Keratinocyte (primary cell): ENCODE measurements at places on chromosomes 12 and 14.

DNA sequence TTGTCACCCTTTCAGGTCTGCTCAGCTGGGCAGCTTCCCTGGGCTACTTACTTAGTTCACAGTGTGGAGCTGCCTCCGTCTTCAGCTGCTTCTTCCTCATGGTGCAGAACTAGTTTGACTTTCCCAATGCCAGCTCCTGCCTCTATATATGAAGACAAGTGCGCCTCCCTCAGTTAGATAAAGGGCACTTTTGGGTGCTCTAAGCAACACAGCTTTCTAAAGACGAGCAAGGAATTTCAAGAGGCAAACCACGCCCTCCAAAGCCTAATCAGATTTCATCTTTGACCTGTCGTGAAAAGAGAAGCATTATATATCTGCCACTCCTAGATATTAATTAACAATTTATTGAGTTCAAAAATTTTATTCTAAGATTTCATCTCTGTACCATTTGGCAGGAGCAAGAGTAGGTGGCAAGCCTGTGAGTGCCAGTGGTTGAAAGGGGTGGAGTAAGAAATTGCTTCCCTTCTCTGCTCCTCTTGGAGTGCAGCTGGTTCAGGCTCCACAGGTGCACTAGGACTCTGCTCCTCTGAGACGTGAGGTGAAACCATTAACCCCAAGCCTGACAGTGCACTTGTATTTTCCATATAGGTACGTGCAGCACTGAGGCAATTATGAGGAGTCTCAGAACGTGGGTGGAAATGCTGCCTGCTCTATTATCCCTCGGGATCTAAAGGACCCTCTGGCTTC is 2.1 kb upstream of the SLC11A2 start:
- peak; percentile 41 for DNase-seq
- H3K27ac ChIP-seq: no peak overlapping the region
- peaks cover 26% of the 10 kb centered on the region for H3K4me1 ChIP-seq
- H3K36me3 ChIP-seq: no peaks in the 10 kb centered on the region
- H3K4me3 ChIP-seq: peak overlapping the region; percentile 41

- DNase-seq: peak; percentile 59
- peaks cover 15% of the 10 kb centered on the region for H3K4me1 ChIP-seq
- no peak overlapping the region for H3K4me3 ChIP-seq
- peak overlapping the region; percentile 49 for H3K27ac ChIP-seq
Observed at GRCh38 chr12:75766263-75767160, 255.1 kb upstream of the KRR1 start.

- H3K27ac ChIP-seq: no peak overlapping the region
- H3K36me3 ChIP-seq: no peaks in the 10 kb centered on the region
- no peaks in the 10 kb centered on the region for H3K4me1 ChIP-seq
- H3K4me3 ChIP-seq: no peak overlapping the region
- H3K27me3 ChIP-seq: no peaks in the 10 kb centered on the region
Observed at GRCh38 chr12:41981013-41981412, 163.7 kb downstream of the GXYLT1 start.

DNA sequence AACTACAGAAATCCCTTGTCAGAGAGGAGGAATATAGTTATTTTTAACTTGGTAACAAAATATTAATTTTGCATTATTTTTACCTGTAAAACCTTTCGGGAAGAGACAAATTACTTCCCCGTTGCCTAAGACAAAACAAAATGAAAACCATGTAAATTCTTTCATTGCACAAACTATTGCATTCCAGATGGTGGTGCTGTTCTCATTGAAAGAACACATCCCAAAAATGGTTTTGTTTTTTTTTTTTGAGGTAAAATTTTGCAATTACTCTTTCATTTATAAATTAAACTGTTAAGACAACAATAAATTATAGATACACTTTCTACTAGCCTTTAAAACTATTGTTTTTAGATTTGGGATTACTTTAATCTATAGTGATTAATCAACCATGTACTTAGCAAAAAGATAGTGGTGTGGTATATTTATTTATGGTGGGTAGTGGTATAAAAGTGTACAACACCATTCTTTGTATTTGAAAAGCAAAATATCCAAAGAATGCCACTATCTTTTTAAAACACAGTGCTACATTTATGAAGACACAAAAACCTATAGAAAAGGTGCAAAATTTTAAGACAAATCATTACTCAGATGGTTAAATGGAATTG is 115.5 kb downstream of the SLC38A1 start:
- peak overlapping the region; percentile 16 for H3K27ac ChIP-seq
- H3K4me1 ChIP-seq: peaks cover 10% of the 10 kb centered on the region
- no peaks in the 10 kb centered on the region for H3K36me3 ChIP-seq
- H3K27me3 ChIP-seq: no peaks in the 10 kb centered on the region
- no peak for DNase-seq

GRCh38 chr14:67850066-67850830 is 30.7 kb downstream of the RAD51B start:
- H3K36me3 ChIP-seq: no peaks in the 10 kb centered on the region
- DNase-seq: no peak
- H3K4me1 ChIP-seq: no peaks in the 10 kb centered on the region
- no peaks in the 10 kb centered on the region for H3K27me3 ChIP-seq
- no peak overlapping the region for H3K4me3 ChIP-seq

- no peaks in the 10 kb centered on the region for H3K36me3 ChIP-seq
- no peak overlapping the region for H3K27ac ChIP-seq
- no peak for DNase-seq
- H3K4me3 ChIP-seq: no peak overlapping the region
Observed at GRCh38 chr12:54301428-54302048, 723 bp upstream of the NFE2 start.

DNA sequence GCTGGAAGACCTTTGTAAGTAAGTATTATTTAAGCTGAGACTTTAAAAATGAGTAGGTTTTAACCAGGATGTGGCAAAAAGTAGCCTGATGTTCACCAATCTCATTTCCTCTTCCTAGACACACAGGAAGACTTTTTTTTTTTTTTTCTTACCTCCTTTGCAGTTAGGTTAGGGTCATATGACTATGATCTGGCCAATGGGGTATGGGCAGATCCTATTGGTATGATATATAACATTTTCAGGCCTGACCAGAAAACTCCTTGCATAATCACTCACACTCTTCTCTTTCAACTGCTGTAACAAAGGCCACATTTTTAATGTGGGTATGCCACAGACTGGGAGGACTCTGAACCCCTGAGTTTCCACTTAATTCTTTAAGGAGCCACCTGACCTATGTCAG is 2.7 kb upstream of the RPS6KA5 start:
- H3K4me1 ChIP-seq: peaks cover 10% of the 10 kb centered on the region
- no peak overlapping the region for H3K27ac ChIP-seq
- no peak for DNase-seq
- no peaks in the 10 kb centered on the region for H3K36me3 ChIP-seq

GRCh38 chr12:89960011-89960507 is 251.4 kb upstream of the ATP2B1 start:
- H3K4me3 ChIP-seq: no peak overlapping the region
- peak overlapping the region; percentile 62 for H3K27ac ChIP-seq
- H3K4me1 ChIP-seq: peaks cover 15% of the 10 kb centered on the region
- no peaks in the 10 kb centered on the region for H3K36me3 ChIP-seq
- no peaks in the 10 kb centered on the region for H3K27me3 ChIP-seq

DNA sequence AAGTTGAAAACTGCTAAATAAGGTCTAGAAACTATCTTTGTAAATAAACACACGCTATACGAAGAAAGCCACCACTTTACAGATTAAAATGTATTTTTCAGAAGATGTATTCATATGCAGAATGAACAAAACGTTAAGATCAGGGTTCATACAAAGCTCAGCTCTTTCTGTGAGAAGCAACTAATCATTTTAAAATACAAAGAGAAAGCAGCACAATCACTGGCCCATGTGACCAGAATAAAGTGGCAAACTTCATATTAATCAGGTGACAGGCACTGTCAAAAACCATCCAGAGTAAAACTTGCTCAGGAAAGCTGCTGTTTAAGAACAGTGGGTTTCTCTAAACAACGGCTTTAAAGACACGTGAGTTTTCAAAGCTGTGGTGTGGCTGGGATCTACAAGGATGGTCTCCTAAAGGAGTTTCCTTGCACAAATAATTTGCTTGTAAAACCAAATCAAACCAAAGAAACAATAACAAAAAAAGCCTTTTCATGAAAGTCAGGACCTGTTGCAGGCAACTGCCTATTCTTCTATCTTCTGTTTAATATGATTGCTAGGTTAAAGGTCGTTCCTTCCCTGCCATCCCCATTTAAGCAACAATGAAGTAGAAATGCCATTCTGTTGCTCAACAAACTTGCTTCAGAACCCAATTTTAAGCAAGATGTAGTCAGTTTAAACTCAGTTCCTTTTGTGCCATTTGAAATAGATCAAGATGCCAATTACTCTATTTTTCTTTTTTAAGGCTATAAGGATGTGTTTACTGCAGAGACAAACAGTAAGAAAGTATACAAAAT is 22.3 kb downstream of the SEL1L start:
- no peaks in the 10 kb centered on the region for H3K27me3 ChIP-seq
- H3K4me3 ChIP-seq: no peak overlapping the region
- no peaks in the 10 kb centered on the region for H3K4me1 ChIP-seq
- DNase-seq: no peak
- H3K36me3 ChIP-seq: peaks cover 7% of the 10 kb centered on the region
- H3K27ac ChIP-seq: no peak overlapping the region

DNA sequence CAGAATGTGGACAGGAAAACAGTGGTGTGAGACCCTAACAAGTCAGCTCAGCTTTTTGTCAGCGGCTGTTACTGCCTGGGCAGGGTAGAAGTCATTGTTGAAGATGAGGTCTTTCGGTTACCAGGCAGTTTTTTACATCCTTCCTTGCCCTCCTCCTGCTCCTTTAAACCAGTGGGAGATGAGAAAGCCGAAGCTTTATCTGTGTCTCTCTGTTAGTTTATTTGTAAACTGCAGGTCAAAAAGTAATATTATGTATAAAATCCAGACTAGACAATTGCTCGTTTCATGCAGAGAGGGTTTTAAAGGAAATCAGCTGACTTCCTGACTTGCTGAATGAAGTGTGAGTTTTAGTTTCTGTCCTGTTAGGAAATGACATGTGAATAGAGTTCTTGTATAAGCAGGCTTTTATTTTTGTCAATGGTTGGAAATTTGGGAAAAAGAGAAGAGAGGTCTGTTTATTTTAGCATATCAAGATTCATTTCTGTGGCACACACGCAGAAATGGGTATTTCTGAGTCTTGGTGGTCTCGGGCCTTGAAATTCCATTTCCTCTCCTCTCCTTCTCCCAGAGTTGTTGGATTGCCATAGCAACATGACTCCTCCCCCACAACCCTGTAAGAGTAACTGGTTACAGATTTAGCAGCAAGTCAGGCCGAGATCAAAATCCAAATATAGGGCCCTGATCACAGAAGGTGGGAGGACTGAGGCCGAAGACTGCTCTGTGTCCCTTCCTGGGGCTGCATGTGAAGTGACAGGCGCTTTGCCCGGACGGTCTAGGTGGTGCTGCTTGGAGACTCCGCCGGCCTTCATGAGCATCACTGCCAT is 60.8 kb downstream of the SAMD4A start:
- no peak for DNase-seq
- H3K27me3 ChIP-seq: no peaks in the 10 kb centered on the region
- no peaks in the 10 kb centered on the region for H3K4me1 ChIP-seq
- H3K4me3 ChIP-seq: no peak overlapping the region

- H3K36me3 ChIP-seq: no peaks in the 10 kb centered on the region
- no peak overlapping the region for H3K27ac ChIP-seq
- peak overlapping the region; percentile 48 for H3K4me3 ChIP-seq
- H3K4me1 ChIP-seq: peaks cover 5% of the 10 kb centered on the region
- no peak for DNase-seq
Observed at GRCh38 chr12:16606201-16606849, 363 bp upstream of the LMO3 start.

DNA sequence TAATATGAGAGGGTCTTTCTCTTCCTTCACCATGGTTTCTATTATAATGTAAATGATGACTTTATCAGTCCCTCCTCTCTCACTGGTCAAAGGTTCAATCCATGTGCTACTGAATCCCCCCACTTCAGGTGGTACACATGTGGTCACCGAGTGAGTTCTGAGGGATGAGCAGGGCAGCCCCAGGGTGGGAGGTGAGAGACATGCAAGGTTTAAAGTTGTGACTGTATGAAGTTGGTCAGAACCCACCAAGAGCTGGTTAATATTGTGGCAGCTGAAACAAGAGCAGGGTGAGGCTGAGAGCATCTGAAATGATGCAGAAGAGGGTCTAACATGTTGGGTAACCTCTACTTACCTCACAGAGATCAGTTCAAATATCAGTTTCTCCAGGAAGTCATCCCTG is 444.7 kb upstream of the FBXO33 start:
- DNase-seq: no peak
- H3K36me3 ChIP-seq: no peaks in the 10 kb centered on the region
- H3K27me3 ChIP-seq: no peaks in the 10 kb centered on the region
- H3K27ac ChIP-seq: no peak overlapping the region
- H3K4me3 ChIP-seq: no peak overlapping the region

GRCh38 chr12:106684497-106684896 is 90.0 kb upstream of the RIC8B start:
- no peak overlapping the region for H3K4me3 ChIP-seq
- DNase-seq: no peak
- no peaks in the 10 kb centered on the region for H3K27me3 ChIP-seq
- no peaks in the 10 kb centered on the region for H3K4me1 ChIP-seq

DNA sequence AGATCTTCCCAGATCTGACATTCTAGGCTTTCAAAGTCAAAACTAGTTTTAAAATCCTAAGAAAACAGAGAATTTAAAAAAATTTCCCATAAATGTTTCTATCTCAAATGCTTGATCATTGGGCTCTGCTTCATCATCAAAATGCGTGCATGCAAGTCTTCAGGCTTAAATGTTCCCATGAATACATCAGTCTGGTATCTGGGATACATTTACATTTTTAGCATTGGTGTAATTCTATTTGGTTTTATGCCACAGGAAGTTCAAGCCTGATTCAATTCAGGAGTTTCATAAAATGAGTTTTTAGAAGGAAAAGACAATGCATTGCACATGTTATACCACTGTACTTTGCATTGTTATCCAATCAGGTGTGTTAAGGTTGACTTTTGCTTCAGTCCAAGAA is 336.4 kb downstream of the PCNX1 start:
- H3K27ac ChIP-seq: no peak overlapping the region
- no peak overlapping the region for H3K4me3 ChIP-seq
- no peaks in the 10 kb centered on the region for H3K36me3 ChIP-seq
- no peaks in the 10 kb centered on the region for H3K27me3 ChIP-seq
- DNase-seq: no peak

- DNase-seq: no peak
- no peak overlapping the region for H3K27ac ChIP-seq
- H3K4me1 ChIP-seq: no peaks in the 10 kb centered on the region
- no peaks in the 10 kb centered on the region for H3K36me3 ChIP-seq
- no peak overlapping the region for H3K4me3 ChIP-seq
Observed at GRCh38 chr14:51430633-51431032, 190.6 kb downstream of the TMX1 start.

GRCh38 chr14:87989956-87990299 is 3.1 kb downstream of the GALC start:
- no peak for DNase-seq
- H3K4me3 ChIP-seq: no peak overlapping the region
- no peak overlapping the region for H3K27ac ChIP-seq
- H3K4me1 ChIP-seq: peaks cover 5% of the 10 kb centered on the region
- H3K36me3 ChIP-seq: no peaks in the 10 kb centered on the region
